ENCODE measurements at places on chromosomes 12 and 14.

GRCh38 chr14:37550511-37550910 is 44.5 kb downstream of the FOXA1 start:
- DNase-seq: no peak

GRCh38 chr14:103529383-103530365 is 678 bp downstream of the TRMT61A start:
- DNase-seq: no peak

DNA sequence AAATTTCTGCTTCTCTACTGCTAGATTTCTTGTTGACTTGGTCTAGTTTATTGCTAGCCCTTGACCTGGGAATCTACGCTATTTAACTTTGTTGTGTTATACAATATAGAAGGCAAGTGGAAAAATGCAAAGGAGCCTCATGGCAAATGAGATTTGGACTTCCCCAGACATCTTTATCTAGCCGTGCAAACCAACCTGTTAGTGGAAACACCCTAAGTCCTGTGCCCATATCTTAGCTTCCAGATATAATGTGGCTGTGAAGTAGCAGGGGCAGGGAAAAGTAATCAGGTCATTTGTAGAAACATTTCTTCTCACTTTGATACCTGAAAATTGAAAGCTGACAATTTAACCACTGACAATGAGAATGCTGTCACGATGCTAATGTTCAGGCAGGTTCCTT is 90.7 kb upstream of the ATP2B1 start:
- DNase-seq: no peak

DNA sequence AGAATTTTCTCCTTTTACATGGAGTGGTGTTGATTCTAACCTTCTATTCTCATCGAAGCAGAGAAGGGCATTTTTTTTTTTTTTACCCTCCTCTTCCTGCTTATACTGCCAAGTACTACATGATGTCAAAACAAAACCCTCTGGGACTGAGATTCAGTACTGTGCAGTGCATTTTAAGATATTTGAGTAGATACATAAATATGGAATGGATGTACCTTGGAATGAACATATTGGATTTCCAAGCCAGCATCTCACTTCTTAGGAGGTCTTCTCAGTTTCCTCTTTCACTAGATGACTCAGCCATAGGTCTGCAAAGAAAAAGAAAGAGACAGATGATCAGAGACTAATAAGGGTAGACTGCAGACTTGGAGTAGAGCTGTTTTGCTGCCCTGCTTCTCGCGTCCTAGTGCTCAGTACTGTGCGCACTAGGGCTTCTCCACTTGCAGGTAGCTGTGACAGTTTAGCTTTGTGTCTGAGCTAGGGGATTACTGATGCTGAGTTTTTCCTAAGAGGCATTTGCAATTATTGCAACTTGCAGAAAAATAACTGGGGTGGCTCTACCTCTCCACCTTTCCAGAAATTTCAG is 20.4 kb downstream of the TPH2 start:
- DNase-seq: no peak

- DNase-seq: no peak
These were observed 747.4 kb downstream of the VRK1 start for GRCh38 chr14:97544571-97544970.

GRCh38 chr14:31927348-31927832 is 149.7 kb upstream of the ARHGAP5 start:
- peak; percentile 62 for DNase-seq

- DNase-seq: no peak
These were observed 1.6 kb downstream of the CLEC2B start for GRCh38 chr12:9867531-9867930.

GRCh38 chr12:48390026-48390425 is 39.3 kb upstream of the ZNF641 start:
- DNase-seq: no peak

GRCh38 chr12:49293056-49293956 is 1.6 kb upstream of the PRPH start:
- DNase-seq: no peak

DNA sequence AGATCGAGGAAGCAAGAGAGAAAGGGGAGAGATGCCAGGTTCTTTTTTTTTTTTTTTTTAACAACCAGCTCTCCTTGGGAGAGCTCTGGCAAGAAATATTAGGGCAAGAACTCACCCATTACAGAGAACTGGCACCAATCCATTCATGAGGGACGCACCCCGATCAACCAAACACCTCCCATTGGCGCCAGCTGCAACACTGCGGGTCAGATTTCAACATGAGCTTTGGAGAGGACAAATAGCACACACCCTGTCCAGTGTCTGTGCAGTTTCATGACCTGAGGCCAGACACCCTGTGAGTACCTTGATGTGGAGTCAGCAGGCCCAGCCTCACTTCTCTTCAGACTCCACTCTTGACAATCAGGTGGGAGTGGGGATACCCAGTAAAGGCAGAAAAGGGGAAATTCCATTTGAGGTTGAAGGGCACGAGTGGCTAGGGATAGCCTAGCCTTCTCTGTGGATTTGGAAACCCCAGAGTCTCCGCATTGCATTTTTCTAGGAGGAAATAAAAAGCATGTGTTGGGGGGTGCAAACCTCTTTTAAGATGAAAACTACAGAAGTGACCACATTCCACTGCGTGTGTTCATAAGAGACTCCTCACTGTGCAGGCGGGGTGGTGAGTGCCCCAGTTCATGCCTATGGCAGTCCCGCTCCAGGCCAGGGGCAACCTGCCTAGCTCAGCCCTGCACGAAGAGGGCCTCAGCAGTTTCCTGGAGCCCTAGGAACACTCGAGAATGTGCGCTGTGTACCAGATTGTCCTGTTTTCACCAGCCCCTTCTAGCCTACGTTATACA is 42.4 kb upstream of the GPATCH2L start:
- DNase-seq: no peak

GRCh38 chr12:58576081-58576480 is 344.2 kb downstream of the LRIG3 start:
- DNase-seq: no peak

DNA sequence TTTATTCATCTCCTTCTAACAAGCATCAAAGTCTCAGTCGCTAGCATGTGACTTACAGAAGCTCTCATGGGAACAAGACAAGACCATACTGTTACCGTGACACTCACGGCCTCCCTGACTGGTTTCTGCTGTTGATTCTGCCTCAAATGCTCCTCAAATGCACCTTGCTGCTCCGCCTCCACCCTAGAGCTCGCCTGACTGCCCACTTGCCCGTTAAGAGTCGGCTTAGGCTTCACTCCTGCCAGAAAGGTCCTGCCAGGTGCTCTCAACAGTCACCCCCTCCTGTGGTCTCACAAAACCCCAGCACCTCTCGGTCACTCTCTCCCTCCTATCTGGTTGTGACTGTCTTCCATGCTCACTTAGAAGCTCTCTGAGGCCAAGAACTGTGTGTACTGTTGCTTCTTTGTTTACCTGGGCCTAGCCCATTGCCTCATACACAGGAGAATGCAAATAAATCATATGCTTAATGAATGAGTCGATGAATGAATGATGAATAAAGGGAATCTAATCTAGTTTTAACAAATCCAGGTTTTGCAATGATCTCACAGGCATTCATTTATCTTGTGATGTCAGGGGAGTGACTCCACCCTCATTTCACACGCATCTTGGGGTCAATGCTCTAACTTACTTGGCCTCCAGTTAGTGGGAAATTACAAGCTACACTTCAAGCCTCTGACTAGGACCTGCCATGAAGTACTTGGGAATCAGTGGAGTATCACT is 41.3 kb downstream of the SSH1 start:
- no peak for DNase-seq

DNA sequence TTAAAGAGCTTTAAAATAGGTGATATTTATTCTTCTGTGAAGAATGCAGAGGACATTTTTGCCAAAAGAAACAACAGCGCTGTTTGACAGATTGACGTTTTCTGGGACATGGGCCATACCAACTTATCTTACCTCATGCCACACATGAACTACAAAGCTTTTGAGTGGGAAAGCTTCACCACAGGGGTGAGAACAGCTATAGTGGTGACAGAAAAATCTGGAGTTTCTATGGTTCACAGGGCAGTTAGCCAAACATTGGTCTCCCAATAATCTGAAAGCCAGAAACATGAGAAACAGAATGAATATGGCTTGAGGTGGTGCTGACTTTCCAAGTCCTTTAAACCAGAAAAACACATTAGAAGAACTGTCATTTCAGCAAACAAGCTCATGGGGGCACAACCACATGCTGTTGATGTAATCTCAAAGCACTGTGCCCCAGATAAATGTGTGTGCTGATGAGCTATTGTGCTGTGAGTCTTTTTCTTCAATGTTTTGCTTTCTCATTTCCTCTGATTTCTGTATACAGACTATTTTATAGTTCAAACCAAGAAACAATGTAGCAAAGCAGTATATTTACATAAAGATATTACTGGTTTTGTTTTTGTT is 905.4 kb downstream of the SLC16A7 start:
- no peak for DNase-seq

DNA sequence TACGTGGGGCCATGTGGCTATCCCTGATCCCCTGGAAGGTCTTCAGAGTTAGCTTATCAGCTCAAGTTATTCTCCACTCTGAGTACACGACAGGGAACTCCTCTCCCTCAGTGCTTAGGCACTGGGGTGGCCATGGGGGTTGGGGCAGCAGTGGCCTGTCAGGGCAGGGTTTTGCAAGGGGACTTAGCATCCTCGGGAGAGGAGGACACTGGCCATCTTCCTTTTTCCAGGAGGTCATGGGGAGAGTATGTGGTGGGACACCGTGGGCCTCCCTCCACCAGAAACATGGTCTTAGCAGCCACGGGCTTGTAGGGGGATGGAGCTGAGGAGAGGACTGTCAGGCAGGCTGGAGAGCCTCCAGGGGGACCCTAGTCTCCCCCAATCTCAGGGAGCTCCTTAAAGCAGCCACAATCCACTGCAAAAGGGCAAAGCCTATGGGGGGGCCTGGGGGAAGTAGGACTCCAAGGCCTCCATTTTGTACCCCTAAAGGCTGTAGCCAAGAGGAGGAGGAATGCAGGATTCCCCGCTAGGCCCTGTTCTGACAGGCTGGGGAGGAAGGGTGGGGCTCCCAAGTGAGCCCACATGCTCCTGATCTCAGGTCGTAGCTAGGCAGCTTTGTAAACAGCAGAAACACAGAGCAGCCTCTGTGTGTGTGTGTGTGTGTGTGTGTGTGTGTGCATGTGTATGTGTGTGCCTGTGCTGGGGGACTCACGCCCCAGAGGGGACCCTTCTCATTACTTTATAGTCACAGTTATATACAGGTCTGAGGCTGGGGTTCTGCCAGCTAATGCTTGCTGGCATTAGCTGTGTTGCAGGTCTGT is 36.6 kb downstream of the KRT80 start:
- no peak for DNase-seq

DNA sequence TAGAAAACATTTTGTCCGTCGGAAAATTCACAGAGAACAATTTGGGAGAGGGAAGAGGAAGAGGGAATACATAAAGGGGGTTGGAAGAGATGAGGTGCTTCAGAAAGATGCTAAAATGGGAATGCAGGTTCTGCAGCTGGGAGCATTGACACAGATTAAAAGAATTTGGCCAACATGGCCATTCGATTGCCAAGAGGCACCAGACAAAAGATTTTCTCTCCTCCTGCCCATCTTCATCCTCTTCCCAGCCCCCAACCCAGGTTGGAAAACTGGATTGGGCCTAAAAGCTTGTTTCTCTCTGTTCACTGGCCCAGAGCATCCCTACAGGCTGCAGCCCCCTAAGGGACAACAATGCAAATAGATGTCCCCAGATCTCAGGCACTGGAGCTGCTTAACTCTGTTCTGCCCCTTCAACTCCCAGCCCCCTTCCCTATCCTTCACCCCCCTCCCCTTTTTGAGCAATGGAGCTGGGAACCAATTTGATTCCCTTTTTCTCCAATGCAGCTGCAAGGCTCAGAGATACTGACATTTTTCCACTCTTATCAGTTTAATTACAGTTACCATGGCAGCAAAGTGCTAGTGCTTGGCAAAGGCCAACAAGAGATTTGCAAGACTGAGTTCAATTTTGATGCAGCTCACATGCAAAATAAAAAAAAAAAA is 1.9 kb downstream of the LMO3 start:
- DNase-seq: no peak

DNA sequence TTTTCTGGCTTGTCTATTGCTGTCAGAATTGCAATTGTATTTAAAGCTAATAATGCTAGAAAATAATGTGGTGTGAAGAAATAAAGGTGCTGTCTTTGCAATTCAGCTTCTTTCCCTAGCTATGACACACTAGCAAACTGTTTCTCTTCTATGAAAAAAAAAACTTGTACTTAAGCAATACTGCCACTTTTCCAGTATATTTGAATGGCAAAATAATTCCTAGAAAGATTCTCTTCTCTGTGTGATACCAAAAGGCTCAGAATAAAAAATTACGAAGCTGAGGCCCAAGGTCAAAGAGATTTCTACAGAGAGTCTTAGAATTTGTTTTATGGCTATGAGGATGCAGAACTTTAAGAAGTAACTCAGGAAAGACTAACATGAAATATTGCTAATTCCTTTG is 235.5 kb downstream of the ADAMTS20 start:
- no peak for DNase-seq

DNA sequence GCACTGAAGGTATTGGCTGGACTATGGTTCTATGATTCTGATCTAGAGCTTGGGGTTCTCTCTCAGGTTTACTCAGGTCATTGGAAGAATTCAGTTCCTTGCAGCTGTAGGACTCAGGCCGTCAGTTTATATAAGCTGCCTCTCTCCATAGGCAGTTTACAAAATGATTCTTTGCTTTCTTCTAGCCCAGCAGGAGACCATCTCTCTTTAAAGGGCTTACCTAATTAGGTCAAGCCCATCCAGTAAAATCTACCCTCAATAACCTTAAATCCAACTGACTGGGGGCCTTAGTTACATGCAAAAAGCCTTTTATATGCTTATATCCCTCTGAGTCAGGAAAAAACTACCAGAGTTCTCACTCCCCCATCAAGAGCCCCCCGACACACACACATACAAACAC is 80.5 kb upstream of the GARIN6 start:
- DNase-seq: no peak

GRCh38 chr12:122009741-122010140 is 11.9 kb upstream of the BCL7A start:
- no peak for DNase-seq

DNA sequence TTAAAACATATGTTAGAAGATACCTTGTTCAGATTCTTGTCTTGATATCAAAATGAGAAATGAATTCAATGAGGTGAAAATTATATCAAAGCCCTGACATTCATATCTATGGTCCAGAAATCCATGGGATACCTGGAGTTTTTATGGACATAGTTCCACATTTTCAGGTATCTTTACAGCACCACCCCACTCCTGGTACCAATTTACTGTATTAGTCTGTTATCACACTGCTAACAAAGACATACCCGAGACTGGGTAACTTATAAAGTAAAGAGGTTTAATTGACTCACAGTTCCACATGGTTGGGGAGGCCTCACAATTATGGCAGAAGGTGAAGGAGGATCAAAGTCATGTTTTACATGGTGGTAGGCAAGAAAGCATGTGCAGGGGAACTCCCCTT is 361.5 kb downstream of the PRKD1 start:
- no peak for DNase-seq

- DNase-seq: no peak
These were observed 6.5 kb downstream of the HSP90B1 start for GRCh38 chr12:103936679-103937078.

- no peak for DNase-seq
These were observed 14.3 kb upstream of the TMX1 start for GRCh38 chr14:51225751-51226150.
